Stimulated activated CD4-positive, alpha-beta T cell treated with anti-CD3 and anti-CD28 coated beads, Interleukin-15, amount 100 ng/mL, for 1 hour (primary cell): ENCODE measurements at places on chromosomes 4 and X.

GRCh38 chrX:5113128-5113527 lies 1115.5 kb downstream of the NLGN4X start:
- DNase-seq: no peak

DNA sequence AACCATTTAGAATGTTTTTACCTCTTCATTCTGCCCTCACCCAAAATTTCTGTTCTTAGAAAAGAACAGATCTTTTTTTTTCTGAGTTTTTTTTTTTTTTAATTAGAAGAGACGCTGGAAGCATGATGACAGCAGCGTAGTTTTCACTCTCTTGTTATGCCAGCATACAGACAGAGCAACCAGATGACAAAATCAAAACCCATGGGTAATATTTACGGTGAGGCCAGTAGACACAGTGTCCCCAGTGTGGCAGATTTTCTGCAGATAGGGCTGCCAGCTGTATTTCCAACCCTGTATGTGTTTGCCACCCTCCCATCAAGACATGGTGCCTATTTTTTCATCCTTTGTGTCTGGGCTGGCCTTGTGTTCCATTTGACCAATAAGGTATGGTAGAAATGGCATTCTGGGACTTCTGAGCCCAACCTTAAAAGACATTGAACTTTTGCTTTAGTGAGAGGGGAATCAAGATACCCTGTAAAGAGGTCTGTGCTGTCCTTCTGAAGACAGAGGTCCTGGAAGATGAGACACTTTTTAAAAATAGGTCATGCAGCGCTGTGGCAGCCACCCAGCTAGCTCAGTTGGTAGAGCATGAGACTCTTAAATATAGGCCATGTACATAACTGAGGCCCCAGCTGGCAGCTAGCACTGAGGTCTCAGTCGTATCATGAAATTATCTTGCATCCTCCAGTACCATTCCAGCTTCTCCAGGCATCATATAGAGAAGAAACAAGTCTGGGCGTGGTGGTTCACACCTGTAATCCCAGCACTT lies 6.7 kb upstream of the ZNF41 start:
- DNase-seq: no peak

DNA sequence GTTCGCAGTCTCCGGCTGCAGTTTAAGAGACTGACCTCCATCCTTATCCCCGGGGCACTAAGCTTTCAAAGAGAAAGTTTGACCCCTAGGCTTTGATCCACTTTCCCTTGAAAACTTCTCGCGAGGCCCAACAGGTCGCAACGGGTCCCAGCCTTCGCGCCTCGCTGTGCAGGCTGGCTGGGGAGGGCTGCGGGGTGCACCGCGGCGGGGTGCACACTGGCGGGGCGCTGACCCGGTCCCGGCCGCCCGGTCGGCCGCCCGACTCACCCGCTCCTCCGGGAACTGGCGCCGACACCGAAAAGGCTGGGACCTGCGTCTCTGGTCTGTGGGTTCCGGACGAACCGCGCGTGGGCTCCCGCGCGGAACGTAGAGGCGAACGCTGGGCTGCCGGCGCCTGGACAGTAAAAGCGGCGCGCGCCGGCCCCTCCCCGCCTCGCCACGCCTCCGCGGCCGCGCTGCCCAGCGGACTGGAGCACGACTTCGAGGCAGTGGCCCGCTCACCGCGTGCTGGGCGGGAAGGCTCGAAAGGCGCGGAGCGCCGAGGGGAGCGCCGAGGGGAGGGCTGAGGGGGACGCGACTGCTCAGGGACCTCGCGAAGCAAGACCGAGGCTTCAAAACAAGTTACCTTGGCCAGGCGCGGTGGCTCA lies at the start of gene TAF7L:
TSS of gene TAF7L (minus strand) at position 378 of the 647 bp plus-strand sequence. CDS start 3,791 bp downstream, outside the sequence.
- no peak for DNase-seq

GRCh38 chr4:89992744-89993143 lies 98.1 kb downstream of the MMRN1 start:
- no peak for DNase-seq

DNA sequence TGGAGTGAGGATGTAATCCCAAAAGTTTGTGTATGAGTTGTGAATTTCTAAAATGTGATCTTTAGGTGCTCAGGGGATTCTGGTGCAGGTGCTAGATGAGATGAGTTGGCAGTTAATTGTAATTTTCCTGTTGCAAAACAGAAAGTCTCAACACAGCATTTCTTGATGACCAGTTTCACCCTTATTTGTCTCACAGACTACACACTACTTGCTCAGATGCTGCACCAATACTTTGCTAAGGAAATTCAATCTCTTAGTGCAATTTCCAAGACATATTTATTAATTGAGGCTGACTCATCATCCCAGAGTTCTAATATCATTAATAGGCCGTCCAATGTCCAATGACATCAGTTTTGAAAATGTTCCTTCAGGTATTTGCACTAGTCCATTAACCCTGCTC lies 159.2 kb upstream of the SFRP2 start:
- DNase-seq: no peak
